ENCODE measurements at places on chromosomes 13 and 19.
A peak's percentile ranks its signal among the peaks of the same experiment; 100 is the strongest.

DNA sequence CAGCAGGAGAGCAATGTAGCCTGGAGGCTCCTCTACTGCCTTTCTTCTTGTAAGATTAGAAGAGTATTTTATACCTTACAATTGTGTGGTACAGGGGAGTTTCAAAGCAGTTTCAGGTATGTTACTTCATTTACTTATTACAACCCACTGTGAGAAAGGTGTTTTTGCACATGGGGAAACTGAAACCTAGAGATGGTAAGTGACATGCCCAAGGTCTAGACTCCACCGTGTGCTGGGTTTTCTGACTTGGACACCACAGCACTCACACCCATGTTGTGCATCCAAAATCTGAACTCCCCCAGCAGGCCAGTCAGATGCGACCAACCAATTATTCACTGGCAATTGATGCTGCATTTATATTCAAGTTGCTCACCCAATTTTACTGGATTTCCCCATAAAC lies 22.8 kb downstream of the ERICH6B start:
- no peak for DNase-seq

GRCh38 chr13:71758828-71759227 lies 108.2 kb downstream of the DACH1 start:
- DNase-seq = no peak

DNA sequence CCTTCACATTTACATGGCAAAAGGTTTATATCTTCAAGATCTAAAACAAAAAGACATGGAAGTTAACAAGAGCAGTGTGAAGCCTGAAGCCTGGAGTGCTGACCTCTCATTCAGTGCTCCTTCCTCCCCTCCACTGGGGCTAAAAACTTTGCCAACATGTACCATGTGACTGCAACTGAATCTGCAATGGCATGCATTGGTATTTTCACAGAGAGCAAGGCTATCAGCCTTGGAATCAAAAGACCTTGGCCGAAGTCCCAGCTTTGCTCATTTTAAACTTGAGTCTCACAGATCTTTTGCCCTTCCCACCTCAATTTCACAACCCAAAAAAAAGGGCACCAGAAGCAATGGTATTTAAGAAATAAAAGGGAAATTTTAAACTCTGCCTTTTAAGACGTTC lies 325.1 kb downstream of the DCT start:
- DNase-seq = no peak

DNA sequence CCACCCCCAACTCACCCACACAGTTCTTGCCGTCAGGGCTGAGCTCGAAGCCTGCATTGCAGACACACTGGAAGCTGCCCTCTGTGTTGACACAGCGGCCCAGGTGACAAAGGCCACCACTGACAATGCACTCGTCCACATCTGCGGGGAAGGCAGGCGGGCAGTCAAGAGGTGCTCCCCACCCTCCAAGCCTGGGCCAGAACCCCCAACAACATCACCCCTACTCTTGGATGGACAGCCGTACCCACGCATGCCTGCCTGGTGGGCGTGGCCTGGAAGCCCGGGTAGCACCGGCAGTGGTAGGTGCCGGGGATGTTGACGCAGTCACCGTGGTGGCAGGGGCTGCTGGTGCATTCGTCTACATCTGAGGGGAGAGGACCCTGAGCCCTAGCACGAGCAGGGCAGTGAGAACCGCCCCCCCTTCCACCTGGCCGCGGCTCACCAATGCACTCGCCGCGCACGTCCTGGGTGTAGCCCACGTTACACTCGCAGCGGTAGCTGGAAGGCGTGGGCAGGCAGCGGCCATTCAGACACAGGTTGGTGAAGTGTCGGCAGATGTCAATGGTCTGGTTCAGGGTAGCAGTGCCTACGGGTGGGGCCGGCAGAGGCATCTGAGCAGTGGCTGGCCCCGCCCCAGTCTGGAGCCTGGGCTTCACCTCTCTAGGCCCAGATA lies 13.3 kb downstream of the FBN3 start:
- no peak for DNase-seq

DNA sequence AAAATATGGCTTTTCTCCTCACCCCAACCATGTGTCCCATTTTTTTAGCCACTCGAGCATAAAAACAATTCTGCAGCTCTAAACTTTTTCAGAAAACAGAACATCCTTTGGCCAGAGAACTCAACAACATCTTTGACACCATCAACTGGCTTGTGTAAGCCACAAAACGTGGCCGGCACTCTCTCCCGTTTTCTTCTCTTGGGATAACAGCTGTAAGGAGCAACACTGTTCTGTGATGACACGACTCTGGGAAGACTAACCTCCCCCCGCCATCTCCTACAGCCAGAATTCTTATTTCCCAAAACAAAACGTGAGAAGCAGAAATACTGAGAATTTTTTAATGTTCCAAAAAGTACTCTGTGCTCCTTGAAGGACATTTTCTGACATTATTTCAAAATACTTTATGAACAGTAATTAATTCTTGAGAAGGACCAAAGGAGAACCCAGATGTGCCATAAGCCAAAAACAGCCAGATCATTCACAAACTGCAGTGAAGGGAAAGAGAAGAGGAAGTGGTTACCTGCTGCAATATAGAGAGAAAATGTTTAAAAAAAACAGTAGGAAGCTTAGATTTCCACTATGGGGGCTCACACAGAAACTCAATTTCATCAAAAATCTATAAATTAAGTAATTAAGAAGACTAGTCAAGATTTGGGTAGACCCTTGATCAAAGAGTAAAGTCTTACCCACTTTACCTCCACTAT lies 25.8 kb downstream of the COL4A1 start:
- DNase-seq = no peak

DNA sequence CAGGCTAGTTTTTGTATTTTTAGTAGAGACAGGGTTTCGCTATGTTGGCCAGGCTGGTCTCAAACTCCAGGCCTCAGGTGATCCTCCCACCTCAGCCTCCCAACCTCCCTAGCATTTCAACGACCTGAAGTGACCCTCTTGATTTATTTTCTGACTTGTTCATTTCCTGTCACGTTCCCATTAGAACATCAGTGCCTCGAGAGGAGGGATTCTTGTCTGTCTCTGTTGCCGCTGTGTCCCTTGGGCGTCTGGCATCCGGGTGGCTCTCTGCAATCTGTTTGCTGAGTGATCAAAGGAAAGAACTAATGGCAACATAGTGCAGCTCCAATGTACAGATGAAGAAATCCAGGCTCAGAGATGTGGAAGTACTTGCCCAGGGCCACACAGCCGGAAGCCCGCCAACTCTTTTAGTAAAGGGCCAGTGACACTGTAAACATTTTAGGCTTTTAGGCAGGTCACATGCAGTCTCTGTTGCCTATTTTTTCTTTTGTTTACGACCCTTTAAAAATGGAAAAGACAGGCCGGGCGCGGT lies 47.5 kb downstream of the NFIC start:
- DNase-seq = peak; percentile 62

GRCh38 chr13:25783601-25784024 lies 268.2 kb downstream of the SHISA2 start:
- DNase-seq = peak; percentile 44

DNA sequence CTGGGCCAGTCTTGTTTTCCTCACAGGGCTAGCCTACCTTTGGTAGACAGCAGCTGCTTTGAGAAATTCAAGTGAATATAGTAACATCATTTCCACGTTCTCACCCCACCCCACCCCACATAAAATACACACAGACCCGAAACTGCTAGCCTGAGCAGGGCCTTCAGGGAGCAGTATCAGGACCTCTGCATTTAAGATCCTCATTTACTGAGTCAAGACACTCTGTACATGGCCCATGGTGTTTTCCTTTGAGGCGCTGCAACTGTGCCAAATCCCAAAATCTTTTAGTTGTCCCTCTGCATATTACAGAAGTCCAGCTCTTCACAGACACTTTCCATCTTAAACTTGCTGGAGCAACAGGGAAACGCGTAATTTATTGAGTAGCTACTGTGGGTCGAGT lies 43.0 kb downstream of the ESD start:
- no peak for DNase-seq

DNA sequence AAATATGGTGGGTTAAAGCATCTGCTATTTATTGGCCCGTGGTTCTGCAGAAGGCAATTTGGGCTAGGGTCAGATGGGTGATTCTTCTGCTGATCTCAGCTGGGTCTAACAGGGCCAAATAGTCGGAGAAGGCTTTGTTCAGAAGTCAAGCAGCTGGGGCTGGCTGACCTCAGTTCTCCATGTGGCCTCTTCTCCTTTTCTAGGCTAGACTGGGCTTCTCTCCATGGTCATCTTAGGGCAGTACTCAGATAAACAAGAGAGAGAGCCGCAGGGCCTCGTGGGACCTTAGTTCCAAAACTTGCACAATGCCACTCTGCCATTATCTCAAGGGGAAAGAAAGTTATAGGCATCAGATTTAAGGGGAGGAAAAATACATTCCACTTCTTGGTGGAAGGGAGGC lies 89.6 kb downstream of the NALCN start:
- no peak for DNase-seq

GRCh38 chr19:56316728-56317127 lies 2.1 kb upstream of the ZSCAN5A start:
- DNase-seq = no peak

DNA sequence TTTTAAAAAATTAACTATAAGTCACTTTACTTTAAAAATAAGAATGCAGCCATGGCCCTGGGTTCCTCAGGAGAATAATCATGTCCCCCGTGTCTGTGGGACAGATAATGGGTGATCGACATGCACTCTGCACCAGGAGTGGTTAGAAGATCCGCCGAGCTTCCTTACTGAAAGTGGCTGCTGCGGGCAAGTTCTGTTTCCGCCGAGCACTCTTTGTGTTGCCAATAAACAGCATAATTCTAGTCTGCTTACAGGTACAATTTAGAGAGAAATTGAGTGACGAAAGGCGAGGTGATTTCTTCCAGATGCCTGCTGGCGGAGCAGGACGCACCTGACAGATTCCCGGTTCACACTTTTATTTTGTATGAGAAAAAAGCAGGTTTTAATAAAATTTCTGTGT lies 139.0 kb downstream of the SOX1 start:
- no peak for DNase-seq

DNA sequence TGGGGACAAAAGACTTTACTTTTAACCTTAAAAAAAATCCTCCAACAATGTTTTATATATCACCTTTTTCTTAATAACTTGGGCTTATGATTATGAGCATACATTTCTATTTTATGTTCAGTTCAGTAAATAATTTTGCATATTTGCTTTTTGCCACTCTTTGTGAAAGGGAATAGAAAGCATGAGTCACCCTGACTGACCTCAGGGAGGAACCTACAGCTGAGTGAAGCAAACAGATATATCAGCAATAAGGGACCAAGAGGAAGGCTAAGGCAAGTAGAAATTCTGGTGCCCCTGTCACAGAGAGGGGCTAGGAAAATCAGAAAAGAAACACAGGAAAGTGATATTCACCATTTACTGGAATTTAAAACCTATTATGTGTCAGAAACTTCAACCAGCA lies 37.2 kb upstream of the SOHLH2 start:
- DNase-seq = peak; percentile 46

- DNase-seq = no peak
These were observed 275.5 kb downstream of the GPC6 start for GRCh38 chr13:93502071-93502470.

DNA sequence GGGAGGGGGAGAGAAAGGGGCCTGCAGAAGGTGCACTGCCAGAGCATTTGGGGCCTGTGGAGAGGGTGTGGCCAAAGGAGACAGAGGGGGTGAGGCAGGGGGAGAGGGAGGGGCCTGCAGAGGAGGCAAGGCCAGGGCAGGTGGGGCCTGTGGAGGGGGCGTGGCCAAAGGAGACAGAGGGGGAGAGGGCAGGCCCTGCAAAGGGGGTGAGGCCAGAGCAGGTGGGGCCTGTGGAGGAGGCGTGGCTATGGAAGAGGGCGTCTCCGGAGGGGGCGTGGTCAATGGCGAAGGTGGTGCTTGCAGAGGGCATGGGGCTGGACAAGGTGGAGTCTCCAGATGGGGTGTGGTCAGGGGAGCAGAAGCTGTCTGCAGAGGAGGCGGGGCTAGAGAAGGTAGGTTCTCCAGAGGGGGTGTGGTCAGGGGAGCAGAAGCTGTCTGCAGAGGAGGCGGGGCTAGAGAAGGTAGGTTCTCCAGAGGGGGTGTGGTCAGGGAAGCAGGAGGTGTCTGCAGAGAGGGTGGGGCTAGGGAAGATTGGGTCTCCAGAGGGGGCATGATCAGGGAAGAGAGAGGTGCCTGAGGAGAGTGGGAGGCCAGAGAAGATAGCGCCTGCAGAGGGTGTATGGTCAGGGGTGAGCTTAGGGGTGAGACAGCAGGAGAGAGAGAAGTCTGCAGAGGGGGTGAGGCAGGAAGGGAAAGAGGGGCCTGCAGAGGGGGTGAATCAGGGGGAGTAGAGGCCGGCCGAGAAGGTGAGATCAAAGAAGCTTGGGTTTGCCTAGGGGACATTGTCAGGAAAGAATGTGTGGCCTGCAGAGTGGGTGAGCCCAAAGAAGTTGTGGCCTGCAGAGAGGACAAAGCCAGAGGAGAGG lies 3.4 kb downstream of the PRR36 start:
- peak; percentile 63 for DNase-seq

- no peak for DNase-seq
These were observed 142.2 kb downstream of the FGF9 start for GRCh38 chr13:21813110-21813509.

- no peak for DNase-seq
These were observed 965 bp upstream of the EIF3G start for GRCh38 chr19:10120538-10121189.

- DNase-seq = no peak
These were observed 14.6 kb upstream of the ZNF536 start for GRCh38 chr19:30357580-30357954.

DNA sequence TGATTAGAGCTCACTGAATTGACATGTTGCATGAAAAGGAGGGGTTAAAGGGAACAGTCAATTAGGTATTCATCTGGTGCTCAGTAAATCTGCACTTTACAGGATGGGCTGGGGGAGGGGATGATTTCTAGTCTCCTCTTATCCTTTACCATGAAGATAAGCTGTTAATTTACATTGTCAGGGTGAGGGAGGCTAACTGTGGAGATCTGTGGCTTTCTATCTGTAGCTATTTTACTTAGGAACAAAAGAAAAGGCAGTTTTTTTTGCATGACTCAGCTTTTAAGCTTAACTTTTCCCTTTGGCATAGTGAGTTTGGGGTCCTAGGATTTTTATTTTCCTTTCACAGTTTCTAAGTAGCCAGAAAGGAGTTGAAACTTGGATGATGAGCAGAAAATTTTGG lies 253.3 kb downstream of the LMO7 start:
- DNase-seq = no peak

DNA sequence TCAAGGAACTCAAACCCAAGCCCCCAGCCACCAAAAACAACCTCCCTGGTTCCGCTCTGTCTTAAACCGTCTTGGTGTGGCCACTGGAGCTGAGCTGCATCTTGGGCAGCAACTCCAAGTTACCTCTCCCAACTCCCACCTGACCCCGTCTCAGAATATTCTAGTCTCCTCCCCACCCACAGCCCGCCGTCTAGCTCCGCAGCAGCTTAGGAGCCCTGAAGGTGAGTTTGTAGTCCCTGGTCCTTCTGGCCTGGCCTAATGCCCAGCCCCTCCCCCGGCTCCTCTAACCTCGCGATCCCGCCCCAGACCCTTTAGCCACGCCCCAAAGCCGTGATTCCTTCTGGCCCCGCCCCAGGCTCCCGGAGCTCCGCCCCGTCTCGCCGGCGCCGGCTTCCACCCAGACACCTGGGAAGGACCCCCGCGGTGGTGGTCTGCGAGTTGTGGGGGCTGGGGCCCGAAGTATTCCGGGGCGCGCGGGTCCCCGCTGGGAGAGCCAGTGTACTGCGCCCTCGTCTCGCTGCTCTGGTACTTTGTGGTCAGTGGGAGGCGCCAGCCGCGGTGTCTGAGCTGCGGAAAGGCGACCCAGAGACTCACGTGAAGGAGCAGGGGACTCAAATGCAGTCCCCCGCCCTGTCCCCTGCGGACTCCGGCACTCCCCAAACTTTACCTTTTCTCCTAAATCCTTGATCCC lies 2.5 kb upstream of the LHB start:
- peak; percentile 84 for DNase-seq

GRCh38 chr13:25930653-25931052 lies 121.2 kb downstream of the SHISA2 start:
- DNase-seq = no peak

GRCh38 chr19:47284324-47284899 lies 9.7 kb downstream of the INAFM1 start:
- peak; percentile 84 for DNase-seq

Data from DMS53 (cell line).